CD8-positive, alpha-beta memory T cell (primary cell): ENCODE measurements at places on chromosomes 4 and X. TPM values are rescaled to one million over a fixed set of nuclear protein-coding genes. Genes with fewer than 3 reads are reported as not detected.

Gene ERCC6L
- polyA plus RNA-seq = 0.43 TPM

Gene MAGEA10
- not detected for polyA plus RNA-seq

- H3K27me3 ChIP-seq = no peaks in the 10 kb centered on the region
- H3K4me3 ChIP-seq = no peak overlapping the region
- H3K4me1 ChIP-seq = no peaks in the 10 kb centered on the region
- DNase-seq = no peak
These were observed 8.9 kb downstream of the NUP62CL start for GRCh38 chrX:107197319-107197718.

- H3K27me3 ChIP-seq = no peaks in the 10 kb centered on the region
- no peak overlapping the region for H3K4me3 ChIP-seq
- peaks cover 5% of the 10 kb centered on the region for H3K4me1 ChIP-seq
- H3K27ac ChIP-seq = no peak overlapping the region
- H3K36me3 ChIP-seq = no peaks in the 10 kb centered on the region
- no peak for DNase-seq
These were observed 2.7 kb upstream of the MAML3 start for GRCh38 chr4:140156529-140157171.

- no peak for DNase-seq
- H3K4me1 ChIP-seq = no peaks in the 10 kb centered on the region
- no peak overlapping the region for H3K4me3 ChIP-seq
- H3K36me3 ChIP-seq = no peaks in the 10 kb centered on the region
- H3K27me3 ChIP-seq = no peaks in the 10 kb centered on the region
These were observed 236.9 kb upstream of the PRKX start for GRCh38 chrX:3950373-3950772.
